Neural crest cell (in vitro differentiated cells): ENCODE measurements at places on chromosomes 6 and 20. TPM values are rescaled to one million over a fixed set of nuclear protein-coding genes. Genes with fewer than 3 reads are reported as not detected.

DNA sequence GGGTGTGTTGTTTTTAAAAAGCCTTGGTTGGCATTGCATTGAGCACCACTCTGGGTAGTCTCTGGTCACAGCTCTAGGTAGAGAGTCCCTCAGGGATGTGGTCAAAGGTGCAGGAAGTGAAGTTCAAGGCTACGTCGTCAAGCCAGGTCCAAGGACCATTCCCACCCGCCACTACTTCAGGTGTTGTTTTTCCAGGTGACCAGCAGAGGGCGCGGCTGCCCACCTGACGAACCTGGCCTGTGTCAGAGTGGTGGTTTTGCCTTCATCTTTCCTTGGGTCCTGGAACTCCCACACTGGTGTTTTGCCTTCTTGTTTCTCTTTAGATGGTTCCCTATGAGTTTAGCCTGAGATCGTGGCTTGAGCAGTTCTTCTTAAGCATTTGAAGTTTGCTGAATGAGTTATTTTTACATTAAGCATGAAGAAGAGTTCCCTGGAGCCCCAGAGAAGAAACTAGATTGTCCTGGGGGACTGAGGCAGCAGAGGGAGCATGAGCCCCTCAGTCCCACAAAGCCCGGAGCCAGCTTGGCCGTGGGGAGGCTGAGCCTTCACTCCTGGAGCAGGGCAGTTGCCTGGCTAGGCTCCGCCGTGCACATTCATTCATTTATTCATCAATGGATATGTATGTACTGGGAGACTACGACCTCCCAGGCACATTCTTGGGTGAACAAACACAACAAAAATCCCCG lies 5.6 kb upstream of the PHACTR3 start:
- peak; percentile 40 for DNase-seq

DNA sequence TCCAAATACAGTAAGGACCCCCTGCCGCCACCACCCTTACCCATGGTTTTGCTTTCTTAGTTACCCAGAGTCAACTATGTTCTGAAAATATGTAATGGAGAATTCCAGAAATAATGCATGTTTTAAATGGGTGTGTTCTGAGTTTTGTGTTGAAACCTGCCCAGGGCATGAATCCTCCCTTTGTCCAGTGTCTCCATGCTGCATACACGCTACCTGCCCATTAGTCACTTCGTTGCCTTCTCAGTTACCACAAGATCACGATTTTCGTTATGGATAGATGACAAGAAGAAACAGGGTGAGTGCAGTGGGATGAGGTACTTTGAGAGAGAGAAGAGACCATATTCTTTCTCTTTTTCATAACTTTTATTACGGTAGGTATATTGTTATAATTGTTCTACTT lies 10.6 kb downstream of the FARS2 start:
- DNase-seq = no peak

GRCh38 chr6:130507666-130508028 lies 141.8 kb downstream of the TMEM200A start:
- DNase-seq = no peak

GRCh38 chr6:97040355-97040860 lies 115.9 kb downstream of the KLHL32 start:
- no peak for DNase-seq

DNA sequence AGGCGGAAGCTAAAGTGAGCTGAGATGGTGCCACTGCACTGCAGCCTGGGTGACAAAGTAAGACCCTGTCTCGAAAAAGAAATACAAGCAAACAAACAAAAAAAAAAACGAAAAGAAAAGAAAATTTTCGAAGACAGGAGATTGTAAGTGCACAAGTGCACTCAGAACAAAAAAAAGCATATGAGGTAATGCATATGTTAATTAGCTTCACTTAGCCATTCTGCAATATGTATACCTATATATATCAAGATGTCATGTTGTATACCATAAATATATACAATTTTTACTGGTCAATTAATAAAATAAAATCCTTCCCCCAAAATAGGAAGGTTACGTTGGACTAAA lies 127.5 kb downstream of the RIN2 start:
- no peak for DNase-seq

- no peak for DNase-seq
Measured at GRCh38 chr6:1391800-1392309, 2.5 kb downstream of the FOXF2 start.

- DNase-seq = no peak
Measured at GRCh38 chr20:57040466-57040865, 226.0 kb downstream of the BMP7 start.

DNA sequence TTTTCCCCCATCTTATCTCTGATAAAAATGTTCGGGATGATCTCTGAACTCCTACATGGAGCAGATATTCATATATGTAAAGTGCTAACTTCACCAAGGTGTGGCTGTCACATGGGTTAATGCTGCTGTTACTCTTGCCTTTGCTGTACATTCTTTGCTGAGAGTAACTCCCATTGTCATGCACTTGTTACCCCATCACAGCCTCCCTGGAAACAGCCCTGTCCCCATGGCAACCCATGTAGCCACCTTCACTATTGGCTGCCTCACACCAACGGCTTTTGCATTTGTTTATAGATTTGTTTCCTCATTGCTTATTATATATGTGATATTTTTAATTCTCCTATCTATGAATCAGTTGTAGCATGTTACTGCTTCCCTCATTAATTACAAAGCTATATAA lies 17.3 kb upstream of the IBTK start:
- no peak for DNase-seq

Gene RAB44
- not detected in 2 replicates for total RNA-seq

Gene SNAP25
- 9.2 and 9.8 TPM in 2 replicates for total RNA-seq

Gene ADGRF1
- 0.09 TPM in 1 of 2 replicates, not detected in the other for total RNA-seq

Gene POU5F1
- not detected in 2 replicates for total RNA-seq

Gene SLC32A1
- 0.09 and 0.16 TPM in 2 replicates for total RNA-seq

Gene SSTR4
- not detected in 2 replicates for total RNA-seq

Gene NINL
- total RNA-seq = 41.2 and 44.0 TPM in 2 replicates
